ENCODE measurements at places on chromosomes 7 and 10.

DNA sequence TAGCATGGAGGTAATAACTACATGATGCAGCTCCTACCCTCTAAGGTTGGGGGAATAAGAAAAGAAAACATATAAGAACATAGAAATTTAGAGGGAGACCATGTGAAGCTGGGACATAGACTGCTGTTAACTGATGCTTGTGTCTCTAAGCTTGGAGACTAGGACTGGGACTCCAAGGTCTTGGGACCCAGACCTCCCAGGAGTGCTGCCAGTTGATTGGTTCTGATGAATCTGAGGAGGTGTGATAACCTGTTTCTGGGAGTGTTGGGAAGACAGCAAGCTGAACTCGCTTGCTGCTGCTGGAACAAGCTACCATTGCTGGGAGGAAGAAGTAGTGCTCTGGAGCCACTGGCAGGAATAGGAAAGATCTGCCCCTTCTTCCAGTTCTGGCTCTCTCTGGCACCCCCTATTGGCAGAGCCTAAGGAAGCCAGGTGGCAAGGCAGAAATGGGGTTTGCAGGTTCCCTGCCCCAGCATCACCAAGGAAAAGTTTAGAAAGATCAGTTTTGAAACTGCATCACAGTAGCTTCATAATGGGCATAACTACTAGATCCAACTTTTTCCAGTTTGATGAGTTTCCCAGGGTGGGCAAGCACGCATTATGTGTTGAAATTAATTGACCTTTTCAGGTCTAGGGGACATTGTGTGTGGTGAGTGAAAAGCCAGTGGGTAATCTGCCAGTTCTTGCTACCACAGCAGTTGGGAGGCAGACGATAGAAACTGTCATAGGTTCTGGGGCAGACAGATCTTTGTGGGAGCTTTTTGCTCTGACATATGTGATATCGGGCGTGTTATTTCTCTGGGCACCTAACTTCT lies 140.7 kb downstream of the SND1 start:
- DNase-seq: no peak

DNA sequence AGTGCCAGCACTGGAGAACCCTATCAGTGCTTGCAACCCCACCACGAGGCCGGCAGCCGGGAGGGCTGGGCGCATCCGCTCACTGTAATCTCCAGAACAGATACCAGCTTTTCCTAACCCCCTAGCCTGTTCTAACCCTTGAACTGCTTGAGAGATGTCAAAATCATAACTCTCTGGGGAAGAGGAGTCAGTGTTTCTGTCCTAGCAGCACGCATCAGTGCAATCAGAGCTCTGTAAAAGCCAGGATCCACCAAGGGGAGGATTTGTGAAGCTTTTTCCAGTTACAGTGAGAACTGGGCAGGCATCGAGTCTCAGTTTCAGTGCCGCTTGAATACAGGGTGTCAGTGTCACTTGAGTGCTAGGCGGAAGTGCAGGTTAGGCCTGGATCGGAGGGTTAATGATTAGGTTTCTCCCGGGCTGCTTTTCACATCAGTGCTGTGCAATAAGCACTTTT lies 104.5 kb upstream of the INSYN2A start:
- no peak for DNase-seq

DNA sequence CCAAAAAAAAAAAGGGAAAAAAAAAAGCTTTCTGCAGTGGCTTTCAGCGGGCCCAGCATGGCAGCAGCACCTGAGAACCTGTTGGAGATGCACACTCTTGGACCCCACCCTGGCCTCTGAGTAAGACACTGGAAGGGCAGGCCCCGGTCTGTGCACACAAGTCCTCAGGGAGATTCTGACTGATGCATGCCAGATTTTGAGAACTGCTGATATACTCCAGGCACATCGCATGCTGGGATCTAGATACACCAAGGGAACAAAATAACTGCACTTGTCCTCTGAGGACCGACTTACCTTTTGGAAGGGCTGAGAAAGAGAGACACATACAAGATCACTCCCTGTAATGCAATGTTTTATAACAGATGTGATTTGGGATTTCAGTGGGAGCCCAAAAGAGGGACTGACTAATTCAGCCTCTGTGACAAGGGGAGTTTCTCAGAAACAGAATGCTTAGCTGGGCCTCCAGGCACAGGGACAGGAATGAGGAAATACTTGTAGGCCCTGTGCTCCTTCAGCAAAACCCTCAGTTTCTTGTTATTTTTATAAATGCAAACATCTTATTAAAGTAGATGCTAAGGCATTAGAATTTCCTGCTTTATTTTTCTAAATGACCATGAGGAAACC lies 8.2 kb downstream of the EGFR start:
- DNase-seq: no peak

DNA sequence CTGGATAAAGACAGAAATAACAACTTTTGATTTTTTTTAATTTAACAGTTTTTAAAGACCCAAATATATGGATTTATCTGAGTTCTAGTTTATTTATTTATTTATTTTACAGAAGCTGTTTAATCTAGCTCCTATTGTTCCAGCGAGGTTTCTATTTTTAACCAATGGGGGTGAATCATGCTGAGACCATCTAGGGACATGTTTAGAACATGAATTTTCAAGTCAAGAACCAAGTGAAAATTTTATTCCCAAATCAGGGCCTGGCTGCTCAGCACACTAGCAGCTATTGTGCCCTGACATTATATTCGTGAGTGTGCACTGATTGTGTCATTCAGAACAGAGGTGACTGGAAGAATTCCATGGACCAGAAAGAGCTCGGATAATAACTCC lies 24.6 kb upstream of the MPP7 start:
- DNase-seq: no peak

DNA sequence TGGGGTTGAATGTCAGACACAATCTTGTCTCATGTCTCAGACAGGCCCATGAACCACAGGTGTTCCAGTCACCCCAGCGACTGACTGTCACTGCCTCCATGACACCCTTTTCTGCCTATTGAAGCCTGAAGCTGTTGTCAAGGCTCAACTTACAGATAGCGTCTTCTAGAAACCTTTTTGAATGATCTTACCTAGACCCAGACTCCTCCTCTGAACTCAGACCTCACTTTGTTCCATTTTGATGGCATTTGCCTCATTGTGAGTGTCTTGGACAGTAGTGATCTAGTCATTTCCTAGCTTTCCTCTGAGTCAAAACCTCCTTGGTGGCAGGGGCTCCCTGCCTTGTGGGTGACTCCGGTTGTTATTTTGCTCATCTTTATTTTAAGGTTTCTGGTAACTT lies 98.3 kb upstream of the AGK start:
- DNase-seq: no peak

- DNase-seq: no peak
These were observed 24.4 kb downstream of the GSDME start for GRCh38 chr7:24732646-24733413.

DNA sequence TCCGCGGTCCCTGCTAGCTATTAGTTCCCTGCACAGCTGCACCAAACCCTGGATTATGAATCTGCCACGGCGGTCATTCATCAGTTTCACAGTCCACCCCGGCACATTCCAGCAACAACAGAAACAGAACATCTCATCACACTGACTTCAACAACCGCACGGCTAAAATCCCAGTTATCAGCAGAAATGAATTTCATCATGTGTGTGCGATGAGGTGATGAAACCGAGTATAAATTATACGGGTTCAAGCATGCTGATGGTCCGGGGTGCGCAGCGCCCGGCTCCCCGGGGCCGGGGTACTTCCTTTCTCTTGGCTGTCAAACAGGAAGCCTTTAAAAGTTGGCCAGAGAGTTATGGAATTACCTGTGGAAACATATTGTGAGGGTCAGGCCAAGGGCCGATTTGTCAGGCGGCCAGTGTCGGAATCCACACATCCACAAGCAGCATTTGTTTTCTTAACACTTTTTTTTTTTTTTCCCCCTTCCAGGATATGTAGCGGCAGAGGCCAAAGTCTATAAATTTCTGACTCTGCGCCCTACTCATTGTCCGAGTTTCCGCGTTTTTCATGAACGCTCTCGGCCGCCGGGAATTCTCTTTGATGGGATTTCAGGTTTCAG lies 420.9 kb upstream of the MGMT start:
- DNase-seq: no peak

DNA sequence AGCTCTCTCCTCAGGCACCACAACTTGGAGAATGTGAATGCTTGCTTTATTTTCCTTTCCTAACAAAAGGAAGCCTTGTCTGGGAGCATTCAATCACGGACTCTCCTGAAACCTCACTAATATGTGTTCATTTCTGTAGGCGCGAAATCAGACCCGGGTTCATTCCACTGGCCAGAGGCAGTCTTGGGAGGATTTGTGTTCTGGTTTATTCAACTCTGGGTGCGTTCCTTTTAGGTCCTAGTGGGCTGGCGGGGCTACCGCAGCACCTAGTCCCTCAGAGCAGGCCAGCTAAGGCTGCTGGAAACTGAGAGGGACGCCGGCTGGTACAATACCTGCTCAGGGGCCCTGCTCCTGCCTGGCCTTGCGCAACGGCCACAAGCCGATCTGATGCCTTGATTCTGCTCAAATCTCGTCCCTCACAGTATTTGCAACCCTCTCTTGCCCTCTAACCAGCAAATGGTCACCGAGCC lies 7.5 kb downstream of the HOXA4 start:
- no peak for DNase-seq

DNA sequence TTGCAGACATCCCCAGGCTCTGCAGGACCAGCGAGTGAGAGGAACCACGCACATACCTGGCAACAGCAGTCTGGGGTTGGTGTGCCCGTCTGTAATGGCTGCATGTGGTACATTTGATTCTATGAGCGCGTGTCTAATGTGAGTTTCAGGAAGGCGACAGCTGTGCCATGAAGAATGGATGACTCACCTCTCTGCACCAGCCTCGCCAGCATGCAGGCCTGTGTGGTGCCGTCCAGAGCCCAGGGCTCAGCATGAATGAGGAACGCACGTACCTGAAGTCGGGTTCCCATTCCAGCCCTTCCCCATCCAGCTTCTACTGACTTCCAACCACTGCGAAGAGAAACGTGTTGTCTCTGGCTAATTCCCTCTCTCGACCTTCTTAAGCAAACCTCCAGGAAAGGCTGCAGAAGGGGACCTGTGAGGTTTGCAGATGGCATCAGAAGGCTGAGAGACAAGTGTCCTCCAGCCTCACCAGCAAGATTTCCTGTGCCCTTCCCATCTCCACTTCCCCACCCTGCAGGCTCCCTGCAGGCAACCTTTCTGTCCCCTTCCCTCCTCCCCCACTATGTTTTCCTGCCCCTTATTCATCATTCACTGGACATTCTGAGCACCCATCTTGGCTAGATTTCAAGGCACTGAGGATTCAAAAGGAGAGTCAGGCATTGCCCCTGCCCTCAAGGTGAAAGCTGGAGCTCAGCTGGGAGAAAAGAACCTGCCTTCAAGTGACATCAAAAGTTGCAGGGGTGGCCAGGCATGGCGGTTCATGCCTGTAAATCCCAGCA lies 54.3 kb downstream of the ASB13 start:
- DNase-seq: no peak

DNA sequence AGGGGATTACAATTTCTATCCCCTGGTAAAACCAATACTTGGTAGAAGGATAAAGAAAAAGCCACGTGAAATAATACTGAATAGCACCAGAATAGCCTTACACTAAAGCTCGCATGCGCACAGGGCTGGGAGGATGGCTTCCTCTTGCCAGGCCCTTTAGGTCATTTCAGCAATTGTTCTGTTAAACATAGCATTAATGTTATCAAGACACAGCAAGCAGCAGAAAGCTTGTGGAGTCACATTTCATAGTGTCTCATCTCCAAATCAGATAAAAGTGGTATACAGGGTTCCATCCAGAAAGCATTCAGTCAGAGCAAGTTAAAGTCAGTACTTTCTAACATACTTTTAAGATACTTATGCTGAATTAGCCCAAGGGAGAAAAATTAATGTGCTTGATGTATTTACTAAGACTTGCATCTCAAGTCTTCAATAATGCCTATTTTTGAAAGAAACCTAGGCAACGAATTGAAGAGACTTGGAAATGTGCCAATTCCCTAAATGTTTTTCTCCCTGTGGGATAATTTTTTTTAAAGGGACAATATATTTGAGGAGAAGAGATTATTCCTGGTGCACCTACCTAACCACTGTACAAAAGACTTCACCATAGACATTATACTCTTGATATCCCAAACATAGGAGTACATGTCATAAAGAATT lies 14.3 kb upstream of the NPM3 start:
- DNase-seq: no peak

GRCh38 chr10:44552726-44553125 lies 167.8 kb upstream of the CXCL12 start:
- DNase-seq: no peak

DNA sequence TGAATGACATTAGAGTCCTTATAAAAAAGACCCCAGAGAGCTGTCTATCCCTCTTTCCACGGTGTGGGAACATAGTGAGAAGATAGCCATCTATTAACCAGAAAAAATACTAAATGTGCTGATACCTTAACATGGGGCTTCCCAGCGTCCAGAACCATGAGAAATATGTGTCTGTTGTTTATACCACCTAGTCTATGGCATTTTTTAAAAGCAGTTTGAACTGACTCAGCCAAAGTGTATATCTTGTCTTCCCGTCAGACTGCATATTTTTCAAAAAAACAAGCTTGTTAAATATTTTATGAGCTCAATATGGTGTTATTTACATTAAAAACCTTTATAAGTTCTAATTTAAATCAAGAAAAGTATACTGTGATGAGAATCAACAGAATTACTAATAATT lies 255.3 kb downstream of the HGF start:
- no peak for DNase-seq

GRCh38 chr10:11824825-11825224 lies 1.7 kb downstream of the PROSER2 start:
- DNase-seq: no peak

DNA sequence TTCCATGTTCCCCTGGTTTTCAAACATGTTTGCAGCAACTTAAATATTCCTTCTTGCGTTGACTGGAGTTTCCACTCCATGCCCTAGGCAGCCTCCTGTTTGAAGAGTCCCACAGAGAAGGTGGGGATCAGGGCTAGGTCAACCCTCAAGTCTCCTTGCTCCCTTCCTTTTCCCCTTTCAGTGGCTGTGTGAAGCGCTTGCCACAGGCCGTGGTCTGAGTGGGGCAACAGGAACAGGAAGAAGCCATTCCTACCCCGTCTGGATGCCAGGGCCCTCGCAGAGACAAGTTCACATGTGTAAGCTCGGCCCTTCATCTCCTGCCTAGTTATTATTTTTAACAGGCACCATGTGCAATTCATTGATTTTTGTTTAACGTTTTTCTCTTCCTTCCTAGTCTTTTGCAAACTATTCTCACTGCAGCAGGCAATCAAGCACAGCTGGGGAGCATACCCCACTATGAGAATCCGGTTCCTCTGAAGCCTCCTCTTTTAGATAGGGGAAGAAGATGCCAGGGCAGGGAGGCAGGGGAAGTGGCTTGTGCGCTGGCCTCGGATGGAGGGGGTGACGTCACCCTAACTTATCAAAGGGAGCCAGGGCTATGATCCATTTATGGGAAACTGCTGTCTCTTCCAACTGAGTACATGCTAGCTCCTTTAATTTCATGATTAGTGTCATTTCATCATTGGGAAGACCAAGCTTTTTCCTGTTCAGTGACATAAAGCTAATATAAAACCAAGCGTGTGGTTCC lies 64.2 kb downstream of the PRLHR start:
- DNase-seq: no peak

GRCh38 chr7:15558756-15559155 lies 3.1 kb downstream of the AGMO start:
- DNase-seq: no peak

DNA sequence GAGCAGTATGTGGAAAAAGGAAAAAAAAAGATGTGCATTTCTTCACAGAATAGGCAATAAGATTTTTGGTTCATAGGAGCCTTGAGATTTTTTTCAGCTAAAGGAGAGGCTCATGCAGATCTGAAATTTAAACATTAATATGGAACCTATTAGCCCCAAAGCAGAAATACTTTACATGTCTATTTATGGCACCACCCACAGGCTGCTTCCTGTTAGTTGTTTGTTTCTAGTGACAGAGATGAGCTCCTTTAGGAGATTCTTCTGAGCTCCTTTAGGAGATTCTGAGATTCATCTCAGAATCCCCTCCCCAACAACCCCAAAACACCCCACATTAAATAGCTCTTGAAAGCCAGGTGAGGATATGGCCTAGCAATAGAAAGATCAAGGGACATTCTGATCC lies 27.9 kb upstream of the HPS1 start:
- no peak for DNase-seq

Data from activated effector memory CD4-positive, alpha-beta T cell treated with Interleukin-2 at 50 U/mL for 16 hours (primary cell).